ENCODE measurements at places on chromosomes 6 and 20.

DNA sequence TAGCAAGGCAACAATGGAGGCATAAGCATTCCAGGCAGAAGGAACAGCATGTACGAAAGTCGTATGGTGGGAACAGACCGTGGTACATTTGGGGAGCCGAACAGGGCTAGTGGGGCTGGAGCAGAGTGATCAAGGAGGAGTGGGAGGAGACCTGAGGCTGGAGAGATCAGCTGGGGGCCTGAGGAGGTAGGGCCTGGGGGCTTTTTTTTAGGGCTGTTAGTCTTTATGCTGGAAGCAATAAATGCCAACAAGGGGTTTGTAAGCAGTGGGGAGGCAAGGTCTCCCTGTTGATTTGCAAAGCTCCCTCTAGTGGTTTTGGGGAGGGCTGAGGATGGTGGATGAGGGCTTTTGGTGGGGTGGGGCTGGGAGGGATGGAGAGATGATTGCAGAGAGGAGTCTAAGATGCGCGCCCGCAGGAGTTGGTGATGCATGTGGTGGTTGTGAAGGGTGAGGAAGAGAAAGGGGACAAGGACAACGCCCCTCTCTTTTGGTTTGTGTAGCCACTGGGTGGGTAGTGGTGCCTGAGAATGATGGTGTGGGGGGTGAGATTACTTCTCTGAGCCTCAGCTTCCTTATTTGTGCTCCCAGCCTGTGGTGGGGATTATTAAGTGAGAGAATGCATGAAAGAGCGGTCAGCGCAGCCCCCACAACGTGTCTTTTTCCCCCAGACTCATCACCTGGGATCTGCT lies 74.1 kb upstream of the TOX2 start:
- no peak for DNase-seq

- DNase-seq = no peak
These were observed 40.6 kb upstream of the SAMD5 start for GRCh38 chr6:147467886-147468285.

- DNase-seq = no peak
These were observed 771.2 kb downstream of the KIF16B start for GRCh38 chr20:15802020-15802419.

DNA sequence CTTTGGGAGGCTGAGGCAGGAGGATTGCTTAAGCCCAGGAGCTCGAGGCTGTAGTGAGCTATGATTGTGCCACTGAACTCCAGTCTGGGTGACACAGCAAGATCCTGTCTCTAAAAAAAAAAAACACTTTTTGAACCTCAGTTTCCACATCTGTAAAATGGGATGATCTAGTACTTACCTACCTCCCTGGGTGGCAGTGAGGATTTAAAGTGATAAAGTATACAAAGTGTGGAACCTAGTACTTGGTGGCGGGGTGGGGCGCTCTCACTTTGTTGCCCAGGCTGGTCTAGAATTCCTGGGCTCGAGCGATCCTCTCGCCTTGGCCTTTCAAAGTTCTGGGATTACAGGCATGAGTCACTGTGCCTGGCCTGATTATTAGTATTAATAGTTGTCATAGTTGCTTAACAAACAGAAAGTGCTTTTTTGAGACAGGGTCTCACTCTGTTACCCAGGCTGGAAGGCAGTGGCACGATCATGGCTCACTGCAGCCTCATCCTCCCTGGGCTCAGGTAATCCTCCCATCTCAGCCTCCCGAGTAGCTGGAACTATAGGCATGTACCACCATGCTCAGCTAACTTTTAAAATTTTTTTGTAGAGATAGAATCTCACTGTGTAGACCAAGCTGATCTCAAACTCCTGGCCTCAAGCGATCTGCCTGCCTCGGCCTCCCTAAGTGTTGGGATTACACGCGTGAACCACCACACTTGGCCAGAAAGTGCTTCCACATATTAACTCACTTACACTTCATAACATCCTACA lies 7.0 kb upstream of the PLTP start:
- DNase-seq = no peak

DNA sequence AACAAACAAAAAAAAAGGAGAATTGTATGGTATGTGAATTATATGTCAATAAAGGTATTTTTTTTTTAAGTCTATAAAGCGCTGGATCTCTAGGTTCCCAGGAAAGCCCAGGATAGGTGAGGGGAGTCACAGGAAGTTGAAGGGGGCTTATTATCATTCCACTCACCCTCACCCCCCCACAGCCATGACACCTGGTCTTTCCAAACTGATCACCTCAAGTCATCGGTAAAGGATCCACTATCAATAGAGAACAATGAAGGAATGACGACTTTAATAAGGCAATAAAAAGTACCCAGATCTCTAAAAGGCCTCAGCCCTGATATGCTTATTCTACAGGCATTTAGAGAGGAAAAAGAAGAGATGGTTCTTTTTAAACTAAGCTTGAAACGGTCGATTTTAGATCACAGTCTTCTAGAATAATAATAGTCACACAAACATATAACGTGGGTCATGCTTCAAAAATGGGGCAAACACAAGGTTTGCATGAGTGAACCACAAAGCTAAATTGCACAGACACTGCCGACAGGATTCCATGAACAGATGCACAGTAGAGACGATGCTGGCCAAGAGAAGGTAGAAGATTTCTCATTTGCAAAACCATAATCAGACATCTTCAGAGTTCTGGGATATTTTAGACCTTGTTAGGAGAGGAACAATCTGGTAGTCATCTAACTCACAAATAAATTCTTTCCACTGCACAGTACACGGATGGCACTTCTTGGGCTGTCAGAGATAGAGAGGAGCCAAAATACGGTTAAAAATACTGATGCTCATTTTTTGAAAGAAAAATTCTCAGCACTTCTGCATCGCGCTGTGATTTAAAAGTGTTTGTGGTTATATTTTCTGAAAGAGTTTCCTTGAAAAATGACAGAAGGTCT lies 21.0 kb downstream of the ZMYND8 start:
- DNase-seq = no peak

GRCh38 chr20:5923493-5923892 lies 26.8 kb downstream of the TRMT6 start:
- no peak for DNase-seq

DNA sequence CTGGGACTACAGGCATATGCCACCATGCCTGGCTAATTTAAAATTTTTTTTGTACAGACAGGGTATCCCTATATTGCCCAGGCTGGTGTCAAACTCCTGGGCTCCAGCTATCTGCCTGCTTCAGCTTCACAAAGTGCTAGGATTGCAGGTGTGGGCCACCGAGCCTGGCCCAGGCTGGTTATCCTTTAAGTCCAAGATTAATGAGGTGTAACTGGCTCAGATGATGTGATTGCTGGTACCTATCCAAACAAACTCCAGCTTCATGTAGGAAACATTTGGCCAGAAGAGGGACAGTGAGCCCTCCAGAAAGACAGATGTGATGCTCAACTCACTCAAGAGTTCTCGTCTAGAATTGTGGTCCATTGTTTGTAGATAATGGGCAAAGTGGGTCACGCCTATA lies 9.2 kb upstream of the ZNF318 start:
- no peak for DNase-seq

GRCh38 chr6:108874470-108875160 lies 26.4 kb downstream of the ARMC2 start:
- no peak for DNase-seq

GRCh38 chr6:113496166-113496565 lies 361.0 kb upstream of the MARCKS start:
- no peak for DNase-seq

- no peak for DNase-seq
These were observed 55.4 kb downstream of the CTNNBL1 start for GRCh38 chr20:37749218-37749617.

- no peak for DNase-seq
These were observed 28.7 kb downstream of the KCNK5 start for GRCh38 chr6:39200498-39201020.

DNA sequence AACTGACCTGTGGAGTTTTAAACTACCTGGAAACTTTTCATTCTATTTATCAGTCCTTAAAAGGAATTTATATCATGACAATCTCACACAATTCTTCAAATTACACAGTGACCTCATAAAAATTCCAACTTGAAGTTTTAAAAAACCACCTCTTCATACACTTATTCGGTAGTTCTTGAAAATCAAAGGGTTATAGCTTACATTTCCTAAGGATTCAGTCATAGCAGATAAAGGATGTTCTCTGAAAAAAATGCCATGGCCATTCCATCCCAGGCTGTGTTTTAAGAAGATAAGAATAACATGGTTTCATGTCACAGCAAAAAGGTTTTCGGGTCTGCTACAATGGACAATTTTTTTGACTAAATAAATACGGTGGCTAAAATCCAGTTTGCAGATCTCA lies 41.2 kb downstream of the GOPC start:
- no peak for DNase-seq

GRCh38 chr6:105836889-105837288 lies 249.2 kb upstream of the PRDM1 start:
- no peak for DNase-seq

DNA sequence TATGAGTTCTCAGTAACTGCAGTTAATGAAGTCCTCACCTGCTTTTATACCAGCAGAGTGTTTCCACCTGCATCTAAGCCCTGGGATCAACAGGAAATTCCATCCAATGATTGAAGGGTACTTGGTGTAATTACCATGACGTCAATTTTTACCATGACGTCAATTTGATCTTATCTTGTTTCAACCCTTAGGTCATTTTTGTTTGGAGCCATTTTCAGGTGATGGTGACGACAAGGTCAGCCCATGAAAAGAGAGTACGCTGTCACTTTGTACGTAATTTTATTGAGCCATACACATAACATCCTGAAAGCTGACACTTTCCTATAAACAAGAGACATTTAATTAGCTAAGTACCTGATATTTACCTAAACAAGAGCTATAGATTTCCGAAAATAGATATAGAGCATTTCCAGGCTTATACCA lies at the start of gene CGA:
TSS of gene CGA (minus strand) at position 20 of the 423 bp plus-strand sequence. CDS start 6,906 bp downstream, outside the sequence.
- no peak for DNase-seq

DNA sequence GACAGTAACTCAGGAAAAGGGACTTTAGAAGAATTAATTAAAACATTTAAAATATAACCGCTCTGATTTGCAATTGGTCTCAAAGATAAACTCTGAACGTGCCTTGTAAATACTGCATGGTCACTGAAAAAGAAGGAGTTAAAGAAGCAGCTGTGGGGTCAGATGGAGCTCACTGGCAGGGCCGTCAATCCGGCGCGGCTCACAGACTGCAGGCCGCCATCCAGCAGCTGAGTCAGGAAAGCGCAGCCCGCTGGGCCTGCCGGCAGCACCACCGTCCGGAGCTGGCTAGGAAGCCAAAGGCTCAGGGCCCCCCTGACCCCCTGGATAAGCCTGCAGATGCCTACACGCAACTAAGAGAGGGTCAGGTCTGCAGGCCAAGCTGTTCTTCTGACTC lies 54.2 kb upstream of the FRMD1 start:
- no peak for DNase-seq

DNA sequence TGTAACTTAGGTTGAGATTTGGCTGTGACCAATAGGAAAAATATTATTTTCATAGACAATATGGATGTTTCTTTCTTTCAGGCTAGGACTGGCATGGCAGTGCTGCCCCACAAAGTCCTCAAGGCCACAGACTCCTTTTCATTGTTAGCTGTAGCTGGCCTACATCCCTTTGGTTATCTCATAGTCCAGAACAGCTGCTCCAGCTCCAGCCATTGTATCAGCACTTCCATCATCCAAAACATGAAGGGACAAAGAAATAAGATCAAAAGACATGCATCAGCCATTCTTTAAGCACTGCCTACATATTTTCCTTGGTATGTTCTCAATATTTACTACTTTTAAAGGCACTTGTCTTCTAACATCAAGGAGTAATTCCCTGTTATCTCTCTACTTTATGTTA lies 73.0 kb downstream of the ZDHHC14 start:
- DNase-seq = no peak

GRCh38 chr6:72724545-72724944 lies 102.7 kb downstream of the KCNQ5 start:
- DNase-seq = no peak

GRCh38 chr20:23145281-23145700 lies 59.2 kb upstream of the CD93 start:
- DNase-seq = no peak

GRCh38 chr6:21596145-21596948 lies 2.8 kb downstream of the SOX4 start:
- no peak for DNase-seq
